ENCODE measurements at places on chromosomes 13 and 19.

DNA sequence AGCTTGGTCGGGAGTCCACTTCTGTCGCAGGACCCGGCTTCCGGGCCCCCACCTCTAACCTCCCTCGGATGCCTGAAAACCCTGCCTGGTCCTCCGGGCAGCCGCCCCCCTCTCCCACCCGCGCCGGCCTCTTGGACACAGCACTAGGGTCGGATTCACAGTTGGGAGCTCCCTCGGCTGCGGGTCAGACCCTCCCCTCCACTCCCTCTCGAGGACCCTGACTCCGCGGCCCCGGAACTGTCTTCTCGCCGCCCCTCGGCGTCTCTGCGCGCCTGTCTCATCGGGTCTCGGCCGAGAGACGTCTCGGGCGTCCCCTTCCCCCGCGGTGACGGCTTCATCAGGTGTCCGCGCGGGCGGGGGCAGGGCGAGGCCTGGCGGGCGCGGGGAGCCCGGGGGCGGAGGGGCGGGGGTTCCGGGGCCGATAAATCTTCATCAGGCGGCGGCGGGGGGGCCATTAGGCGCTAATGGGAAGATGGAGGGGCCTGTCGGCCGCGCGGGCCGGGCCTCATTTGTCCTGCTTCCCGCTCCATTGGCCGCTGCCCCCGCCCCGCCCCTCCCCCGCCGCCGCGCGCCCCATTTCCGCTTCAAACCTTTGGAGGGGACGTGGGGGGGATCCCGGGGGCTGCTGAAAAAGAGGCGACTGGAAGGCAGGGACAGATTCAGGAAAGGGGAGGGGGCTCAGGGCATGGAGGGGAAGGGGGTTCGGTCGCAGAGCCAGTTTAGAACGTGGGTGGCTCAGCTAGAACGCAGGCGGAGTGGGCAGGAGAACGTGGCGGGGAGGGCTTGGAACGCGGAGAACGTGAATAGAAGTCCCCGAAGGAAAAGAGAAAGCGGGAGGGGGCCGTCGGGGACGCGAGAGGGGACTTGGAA is 11.8 kb upstream of the ERFL start:
- DNase-seq = no peak

DNA sequence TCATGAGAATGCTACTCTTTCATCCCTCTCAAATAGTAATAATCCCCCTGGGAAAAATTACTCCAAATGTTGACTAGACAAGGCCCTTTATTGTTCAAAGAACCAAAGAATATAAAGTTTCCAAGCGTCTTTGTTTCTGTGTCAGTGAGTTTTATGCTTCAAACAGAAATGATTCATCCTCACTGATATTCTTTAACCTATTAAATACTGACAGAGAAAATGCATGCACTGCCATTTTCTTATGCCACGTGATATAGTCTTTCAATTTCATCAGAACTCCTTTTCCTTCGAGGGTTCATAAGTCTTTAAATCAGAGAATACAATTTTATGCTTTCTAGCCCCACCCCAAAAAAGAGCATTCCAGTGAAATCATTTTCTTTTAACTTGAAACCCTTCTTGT is 211.6 kb downstream of the SHISA2 start:
- DNase-seq = no peak

- DNase-seq = no peak
Measured at GRCh38 chr19:17264641-17264979, at the start of gene USHBP1. Gene USHBP1 (minus strand): TSS chr19:17264745. CDS start chr19:17264299, 446 bp downstream.

- no peak for DNase-seq
Measured at GRCh38 chr13:79735228-79735627, 254.3 kb downstream of the NDFIP2 start.

All from cortex of kidney (tissue), 1 donor.